Left lung (tissue), 14 donors: ENCODE measurements at places on chromosomes 7 and 10. TPM values are rescaled to one million over a fixed set of nuclear protein-coding genes. Genes with fewer than 3 reads are reported as not detected.
A peak's percentile ranks its signal among the peaks of the same experiment; 100 is the strongest.

The DLG5 gene
- 17.0 TPM for total RNA-seq

DNA sequence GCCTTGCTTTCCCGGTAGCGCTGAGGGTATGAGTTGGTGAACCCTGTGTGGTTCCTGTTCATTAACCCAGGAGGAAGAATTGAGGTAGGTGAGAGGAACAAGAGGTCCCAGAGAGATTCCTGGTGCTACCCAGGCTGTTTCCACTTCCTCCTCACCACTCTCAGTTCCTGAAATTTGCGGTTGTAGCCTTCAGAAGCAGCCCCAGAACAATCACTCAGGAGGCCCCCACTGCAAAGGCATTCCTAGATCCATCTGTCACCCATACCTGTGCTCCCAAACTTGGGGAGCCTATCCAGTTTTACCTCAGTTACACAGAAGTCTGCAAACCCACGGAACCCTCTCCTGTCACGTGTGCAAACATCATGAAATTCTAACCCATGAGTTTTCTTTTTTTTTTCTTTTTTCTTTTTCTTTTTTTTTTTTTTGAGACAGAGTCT, 9.0 kb upstream of the PIP4K2A start:
- H3K4me3 ChIP-seq = no peak overlapping the region
- no peak overlapping the region for H3K27ac ChIP-seq
- H3K4me1 ChIP-seq = no peaks in the 10 kb centered on the region
- H3K36me3 ChIP-seq = no peaks in the 10 kb centered on the region
- H3K27me3 ChIP-seq = no peaks in the 10 kb centered on the region

GRCh38 chr10:126475074-126475691, 86.9 kb upstream of the ADAM12 start:
- H3K27me3 ChIP-seq = no peaks in the 10 kb centered on the region
- no peak overlapping the region for H3K27ac ChIP-seq
- H3K36me3 ChIP-seq = no peaks in the 10 kb centered on the region
- no peaks in the 10 kb centered on the region for H3K4me1 ChIP-seq

DNA sequence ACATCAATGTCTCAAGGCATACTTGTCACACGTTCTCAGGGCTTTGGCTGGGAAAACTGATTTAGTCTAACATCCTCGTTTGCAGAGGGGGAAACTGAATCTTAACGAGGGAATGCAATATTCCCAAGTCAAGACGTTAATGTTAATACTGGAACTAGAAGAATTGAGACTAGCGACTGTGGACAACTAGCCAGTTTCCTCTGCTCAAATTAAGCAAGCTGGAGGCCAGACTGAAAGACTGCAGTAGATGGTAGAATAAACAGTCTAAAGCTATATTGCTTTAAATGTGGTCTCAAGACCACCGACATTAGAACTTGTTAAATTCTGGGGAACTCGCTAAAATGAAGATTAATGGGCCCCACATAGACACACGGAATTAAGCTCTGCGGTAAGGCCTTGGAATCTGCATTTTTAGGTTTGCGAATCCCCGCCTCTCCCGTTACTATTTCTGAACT, 639 bp upstream of the TFAM start:
- H3K27me3 ChIP-seq = no peaks in the 10 kb centered on the region
- peak overlapping the region; percentile 80 for H3K4me3 ChIP-seq
- DNase-seq = no peak

DNA sequence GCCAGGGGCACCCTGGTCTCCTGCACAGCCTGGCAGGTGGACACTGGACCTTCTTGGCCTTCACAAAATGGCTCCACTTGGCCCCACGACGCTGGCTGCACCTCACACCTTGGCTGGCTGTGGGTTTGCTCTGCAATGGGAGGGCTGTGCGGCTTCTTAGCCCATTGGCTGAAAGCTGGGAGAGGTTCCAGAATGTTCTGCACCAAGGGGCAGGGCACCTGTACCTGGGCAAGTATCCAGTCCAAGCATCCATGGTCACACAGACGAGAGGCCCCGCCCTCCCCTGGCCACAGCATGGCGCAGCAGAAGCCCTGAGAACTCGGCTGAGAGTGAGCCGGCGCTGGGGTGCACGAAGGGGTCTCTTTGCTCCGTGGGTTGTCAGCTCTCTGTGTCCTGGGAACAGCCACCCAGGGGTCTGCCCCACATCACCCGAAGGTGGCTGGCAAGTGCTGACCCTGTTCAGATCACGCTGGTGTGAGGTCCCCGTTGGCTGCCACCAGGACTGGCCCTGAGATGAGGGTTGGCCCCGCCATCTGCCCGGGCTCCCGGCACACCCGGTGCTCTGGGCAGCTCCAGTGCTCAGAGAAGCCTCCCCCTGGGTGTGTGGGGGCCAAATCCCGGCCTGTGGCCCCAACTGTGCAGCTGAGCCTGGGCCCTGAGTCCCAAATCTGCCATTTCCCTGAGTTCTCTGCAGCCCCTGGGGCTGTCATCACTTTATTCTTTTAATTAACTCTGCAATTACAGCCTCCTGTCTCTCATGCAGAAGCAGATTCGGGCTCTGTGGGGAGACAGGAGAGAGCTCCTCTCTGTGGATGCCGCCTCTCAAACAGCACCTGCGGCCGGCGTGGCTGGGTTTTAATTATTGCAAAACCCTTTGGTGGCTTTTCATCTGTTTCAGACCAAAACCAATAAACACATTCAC, 19.4 kb upstream of the ADGRA1 start:
- no peak overlapping the region for H3K27ac ChIP-seq
- DNase-seq = no peak
- H3K4me1 ChIP-seq = no peaks in the 10 kb centered on the region
- no peaks in the 10 kb centered on the region for H3K36me3 ChIP-seq

The SPDYE2 gene
- not detected for total RNA-seq

DNA sequence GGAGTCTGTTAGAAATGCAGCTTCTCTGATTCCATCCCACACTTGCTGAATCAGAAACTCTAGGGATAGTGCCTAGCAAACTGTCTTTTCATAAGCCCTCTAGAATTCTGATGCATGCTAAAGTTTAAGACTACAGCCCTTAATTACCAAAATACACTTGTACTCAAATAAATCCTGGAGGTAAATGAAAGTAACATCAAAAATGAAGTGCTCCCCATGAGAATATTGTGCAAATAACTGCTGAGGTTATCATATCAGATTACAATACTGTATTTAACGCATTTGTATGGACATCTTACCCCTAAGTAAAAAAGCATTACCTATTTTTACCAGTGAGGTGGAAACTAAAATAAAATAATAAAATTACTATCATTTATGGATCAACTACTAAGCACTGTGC, 104.7 kb downstream of the CHCHD3 start:
- no peaks in the 10 kb centered on the region for H3K4me1 ChIP-seq
- H3K27me3 ChIP-seq = no peaks in the 10 kb centered on the region
- peaks cover 21% of the 10 kb centered on the region for H3K36me3 ChIP-seq

DNA sequence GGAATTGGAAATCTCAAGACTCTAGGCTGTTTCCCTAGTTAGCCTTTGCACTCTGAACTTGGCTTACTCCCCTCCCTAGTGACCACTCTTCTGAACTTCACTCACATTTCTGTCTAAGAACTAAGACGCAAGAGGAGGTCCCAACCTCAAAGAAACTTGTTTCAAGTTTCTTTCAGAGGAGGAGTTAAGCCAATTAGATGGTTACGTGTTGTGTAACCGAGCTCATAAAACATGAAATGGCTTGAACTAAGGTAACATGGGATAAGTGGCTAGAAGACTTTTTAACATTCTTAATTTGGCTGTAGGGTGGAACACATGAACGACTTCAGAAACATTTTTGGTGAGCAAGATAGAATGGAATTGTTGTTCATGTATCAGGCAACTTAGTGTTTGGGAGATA, 39.5 kb upstream of the SEC61G start:
- DNase-seq = no peak
- no peak overlapping the region for H3K27ac ChIP-seq
- no peaks in the 10 kb centered on the region for H3K4me1 ChIP-seq

- H3K4me3 ChIP-seq = no peak overlapping the region
- DNase-seq = no peak
- no peaks in the 10 kb centered on the region for H3K4me1 ChIP-seq
- no peaks in the 10 kb centered on the region for H3K27me3 ChIP-seq
These were observed 100.8 kb downstream of the SGMS1 start for GRCh38 chr10:50522908-50523307.

The AKR1C3 gene
- total RNA-seq = 88.3 TPM

DNA sequence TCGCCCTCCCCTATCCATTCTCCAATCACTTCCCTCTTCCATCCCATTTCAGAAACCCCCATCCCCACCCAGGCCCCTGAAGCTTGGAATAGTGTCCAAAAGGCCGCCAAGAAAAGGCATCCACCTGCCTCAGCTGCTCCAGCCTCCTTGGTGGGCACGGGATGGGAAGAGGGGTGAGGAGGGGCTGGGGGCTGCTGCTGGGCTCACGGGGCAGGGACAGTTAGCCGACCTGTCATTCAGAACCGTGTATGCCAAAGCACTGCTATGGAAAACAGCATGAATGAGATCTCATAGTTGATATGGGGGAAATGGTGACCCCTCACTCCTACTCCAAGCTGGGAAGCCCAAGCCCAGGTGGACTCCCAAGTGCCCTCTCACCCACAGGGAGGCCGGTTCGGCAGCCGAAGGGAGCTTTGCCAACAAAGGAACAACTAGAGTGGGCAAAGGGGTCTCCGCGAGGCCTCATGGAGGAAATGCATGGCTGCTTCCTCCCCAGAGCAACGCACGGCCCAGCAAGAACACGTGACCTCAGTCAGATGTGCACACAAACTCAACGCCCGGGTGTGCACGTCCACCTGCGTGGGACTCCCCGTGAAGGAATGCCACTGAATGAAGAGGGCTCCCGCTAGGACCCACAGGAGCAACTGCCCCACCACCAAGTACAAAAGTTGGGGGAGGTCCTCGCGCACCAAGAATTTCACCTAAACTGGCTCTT, 52.5 kb downstream of the EBF3 start:
- H3K27ac ChIP-seq = no peak overlapping the region
- no peak overlapping the region for H3K4me3 ChIP-seq
- H3K4me1 ChIP-seq = no peaks in the 10 kb centered on the region
- no peaks in the 10 kb centered on the region for H3K36me3 ChIP-seq
- H3K27me3 ChIP-seq = peaks cover 16% of the 10 kb centered on the region

The TMEM176A gene
- total RNA-seq = 48.8 TPM

GRCh38 chr10:386771-387592, 251.7 kb downstream of the ZMYND11 start:
- no peak overlapping the region for H3K27ac ChIP-seq
- no peaks in the 10 kb centered on the region for H3K36me3 ChIP-seq
- DNase-seq = no peak
- H3K4me3 ChIP-seq = no peak overlapping the region
- no peaks in the 10 kb centered on the region for H3K4me1 ChIP-seq

DNA sequence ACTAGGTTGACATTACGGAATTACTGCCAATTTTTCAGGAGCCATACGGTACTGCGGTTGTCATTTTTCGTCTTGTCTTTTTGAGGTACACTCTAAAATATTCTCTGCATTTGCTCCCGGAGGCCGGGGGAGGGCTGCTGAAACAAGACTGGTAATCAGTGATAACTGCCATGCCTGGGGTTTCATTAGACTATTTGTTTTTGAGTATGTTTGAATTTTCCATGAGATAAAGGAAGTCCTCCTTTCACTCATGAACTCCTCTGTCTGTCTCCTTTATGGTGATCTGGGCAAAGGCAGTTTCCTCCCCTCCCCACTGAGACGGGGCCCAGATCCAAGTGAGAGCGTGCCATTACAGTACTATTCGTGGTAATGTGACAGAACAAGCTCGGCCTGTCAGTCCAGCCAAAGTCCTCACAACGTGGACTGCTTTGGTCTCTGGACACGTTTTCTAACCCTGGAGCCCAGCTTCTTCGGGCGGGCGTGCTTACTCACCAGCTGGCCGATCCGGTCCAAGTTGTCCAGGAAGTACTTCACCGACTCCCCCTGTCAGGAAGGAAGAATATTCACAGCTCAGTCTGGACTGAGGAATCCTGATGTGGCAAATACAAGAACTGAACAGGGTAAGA, 45.1 kb downstream of the AMZ1 start:
- H3K36me3 ChIP-seq = peaks cover 26% of the 10 kb centered on the region
- no peak for DNase-seq
- H3K4me3 ChIP-seq = no peak overlapping the region
- peaks cover 75% of the 10 kb centered on the region for H3K4me1 ChIP-seq
- no peaks in the 10 kb centered on the region for H3K27me3 ChIP-seq
- H3K27ac ChIP-seq = peak overlapping the region; percentile 42

The PTPRN2 gene
- 4.0 TPM for total RNA-seq

GRCh38 chr10:87546210-87546609, 41.5 kb downstream of the MINPP1 start:
- H3K4me3 ChIP-seq = no peak overlapping the region
- H3K36me3 ChIP-seq = no peaks in the 10 kb centered on the region
- peak overlapping the region; percentile 60 for H3K27ac ChIP-seq
- H3K27me3 ChIP-seq = no peaks in the 10 kb centered on the region
- no peak for DNase-seq
